Ovary (tissue), 10 donors: ENCODE measurements at places on chromosomes 13 and 19. TPM values are rescaled to one million over a fixed set of nuclear protein-coding genes. Genes with fewer than 3 reads are reported as not detected.
A peak's percentile ranks its signal among the peaks of the same experiment; 100 is the strongest.

ZNF382 gene
- total RNA-seq: 8.3 TPM

HNRNPA1L2 gene
- total RNA-seq: 2.3 TPM

POSTN gene
- 38.3 TPM for total RNA-seq

ZNF331 gene
- total RNA-seq: 365 TPM

ZNF667 gene
- total RNA-seq: 10.2 TPM

IL11 gene
- not detected for total RNA-seq

TEX26 gene
- not detected for total RNA-seq

GRCh38 chr13:25232937-25233515 is 54.3 kb downstream of the MTMR6 start:
- no peak for DNase-seq
- H3K27ac ChIP-seq: no peak overlapping the region
- no peaks in the 10 kb centered on the region for H3K27me3 ChIP-seq

DNA sequence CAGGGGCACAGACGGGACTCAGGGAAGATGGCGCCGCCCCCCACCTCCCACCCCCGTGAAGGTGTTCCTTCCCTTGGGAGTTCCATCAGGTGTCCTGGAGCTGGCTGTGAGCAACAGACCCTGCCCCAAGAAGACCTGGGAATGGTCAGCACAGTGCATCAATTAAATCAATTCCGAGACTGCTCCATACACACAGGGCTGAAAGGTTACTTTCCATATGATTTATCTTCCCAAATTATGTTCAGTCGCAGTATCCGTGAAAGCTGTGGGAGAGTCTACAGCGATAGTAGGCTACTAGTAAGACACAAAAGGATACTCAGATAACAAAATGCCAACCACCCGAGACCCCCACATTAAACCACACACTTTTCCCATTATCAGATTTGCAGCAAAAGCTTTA is 71.8 kb upstream of the PABPC3 start:
- no peaks in the 10 kb centered on the region for H3K36me3 ChIP-seq
- H3K4me1 ChIP-seq: no peaks in the 10 kb centered on the region
- H3K4me3 ChIP-seq: no peak overlapping the region
- DNase-seq: no peak
- H3K27ac ChIP-seq: no peak overlapping the region
- no peaks in the 10 kb centered on the region for H3K27me3 ChIP-seq

DNA sequence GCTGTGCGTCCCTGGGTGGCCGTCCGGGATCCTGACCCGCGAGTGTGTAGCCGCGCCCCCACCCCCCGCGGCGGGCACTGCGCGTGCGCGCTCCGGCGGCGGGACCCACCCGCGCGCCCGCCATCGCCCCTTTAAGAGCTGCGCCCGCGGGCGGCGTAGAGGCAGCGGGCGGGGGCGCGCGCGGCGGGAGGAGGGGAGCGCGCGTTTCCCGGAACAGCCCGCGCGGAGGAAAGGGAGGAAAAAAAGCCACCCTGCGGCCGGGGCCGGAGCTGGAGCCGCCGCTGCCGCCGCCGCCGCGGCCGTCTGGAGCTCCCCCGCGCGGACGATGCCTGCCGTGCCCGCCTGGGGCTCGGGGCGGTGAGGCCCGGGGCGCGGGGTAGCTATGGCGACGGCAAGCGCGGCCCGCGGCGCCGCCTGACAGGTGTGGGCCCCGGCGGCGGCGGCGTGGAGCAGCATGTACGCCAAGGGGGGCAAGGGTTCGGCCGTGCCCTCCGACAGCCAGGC is at the start of gene SSBP4:
TSS of gene SSBP4 (plus strand) at position 204 of the 504 bp plus-strand sequence. CDS start at position 455, 251 bp downstream.
- no peaks in the 10 kb centered on the region for H3K36me3 ChIP-seq
- H3K27me3 ChIP-seq: no peaks in the 10 kb centered on the region
- peak; percentile 79 for DNase-seq
- peaks cover 22% of the 10 kb centered on the region for H3K4me1 ChIP-seq
- H3K4me3 ChIP-seq: peak within 1 kb of the TSS; percentile 51

GRCh38 chr19:51777570-51778462 is 16.8 kb downstream of the FPR2 start:
- H3K4me3 ChIP-seq: no peak overlapping the region
- DNase-seq: peak; percentile 82
- H3K36me3 ChIP-seq: no peaks in the 10 kb centered on the region
- peaks cover 2% of the 10 kb centered on the region for H3K4me1 ChIP-seq
- no peak overlapping the region for H3K27ac ChIP-seq

DNA sequence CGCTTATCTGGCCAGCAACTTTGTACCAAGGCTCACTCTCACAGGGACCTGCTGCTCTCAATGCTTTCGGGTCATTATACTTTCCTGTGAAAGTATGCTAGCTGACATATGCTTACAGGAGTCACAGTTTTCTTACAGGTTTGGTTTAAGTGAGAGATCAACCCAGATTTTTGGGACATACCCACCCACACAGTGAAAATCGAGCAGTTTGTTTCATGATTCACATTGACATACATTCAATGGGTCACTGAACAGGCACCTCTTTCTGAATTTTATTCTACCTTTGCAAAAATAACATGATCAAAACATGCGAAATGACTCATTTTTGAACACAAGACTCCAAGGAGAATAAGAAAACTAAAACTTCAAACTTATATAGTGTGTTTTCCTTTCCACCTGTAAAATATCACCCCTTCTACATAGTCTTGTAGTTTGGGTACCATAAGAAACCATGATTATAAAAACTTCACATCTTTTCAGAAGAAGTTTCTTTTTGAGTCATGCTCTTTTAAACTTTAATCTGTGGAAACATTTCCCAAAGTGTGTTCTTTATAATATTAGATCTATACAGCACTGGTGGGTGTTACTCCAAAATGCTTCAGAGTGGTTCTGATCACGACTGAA is 44.3 kb upstream of the TEX29 start:
- no peak overlapping the region for H3K27ac ChIP-seq
- H3K4me3 ChIP-seq: no peak overlapping the region
- peaks cover 4% of the 10 kb centered on the region for H3K4me1 ChIP-seq
- no peak for DNase-seq
- H3K27me3 ChIP-seq: no peaks in the 10 kb centered on the region
- no peaks in the 10 kb centered on the region for H3K36me3 ChIP-seq

DNA sequence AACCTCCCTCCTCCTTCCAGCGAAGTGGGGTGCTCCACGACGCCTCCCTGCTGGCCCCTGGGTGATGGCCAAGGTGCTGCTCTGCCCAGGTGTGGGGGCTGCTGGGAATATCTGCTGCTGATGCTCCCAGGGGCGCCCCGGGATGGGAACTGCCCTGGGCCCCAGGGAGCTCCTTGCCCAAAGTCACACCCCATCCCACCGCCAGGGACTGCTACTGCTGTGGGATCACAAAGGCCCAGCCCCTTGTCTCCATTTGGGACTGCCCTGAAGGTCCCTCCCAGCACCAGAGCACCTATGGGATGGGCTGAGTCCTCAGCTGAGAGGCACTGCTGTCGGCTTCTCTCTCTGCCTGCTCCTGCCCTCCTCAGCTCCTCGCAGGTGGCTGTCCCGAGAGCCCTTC is 19.0 kb downstream of the CHST8 start:
- H3K27ac ChIP-seq: no peak overlapping the region
- H3K36me3 ChIP-seq: no peaks in the 10 kb centered on the region
- no peak for DNase-seq

DNA sequence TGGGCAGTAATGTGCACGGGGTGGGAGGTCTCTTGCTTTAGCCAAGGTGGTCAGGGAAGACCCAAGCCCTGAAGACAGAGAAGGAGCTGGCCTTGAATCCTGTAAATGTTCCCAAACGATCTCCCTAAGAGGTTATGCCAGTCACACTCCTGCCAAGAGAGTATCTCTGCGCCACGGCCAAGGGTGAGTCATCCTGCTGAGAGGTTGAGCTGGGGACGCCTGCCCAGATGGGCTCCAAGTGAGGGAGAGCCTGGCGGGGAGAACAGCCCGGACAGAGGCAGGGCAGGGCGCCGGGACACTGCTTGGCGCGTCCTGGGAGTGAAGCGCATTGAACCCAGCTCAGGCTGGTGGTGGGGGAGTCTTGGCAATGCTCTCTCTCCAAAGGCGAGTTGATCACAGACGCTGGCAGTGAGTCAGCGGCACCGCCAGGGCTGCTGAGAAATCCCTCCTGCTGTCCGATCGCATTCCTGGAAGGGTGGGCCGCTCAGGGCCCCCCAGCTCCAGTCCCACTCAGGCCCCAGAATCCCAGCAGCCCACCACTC is 16.4 kb downstream of the SULT2B1 start:
- H3K36me3 ChIP-seq: no peaks in the 10 kb centered on the region
- H3K4me1 ChIP-seq: no peaks in the 10 kb centered on the region
- H3K27ac ChIP-seq: no peak overlapping the region
- no peak overlapping the region for H3K4me3 ChIP-seq

DNA sequence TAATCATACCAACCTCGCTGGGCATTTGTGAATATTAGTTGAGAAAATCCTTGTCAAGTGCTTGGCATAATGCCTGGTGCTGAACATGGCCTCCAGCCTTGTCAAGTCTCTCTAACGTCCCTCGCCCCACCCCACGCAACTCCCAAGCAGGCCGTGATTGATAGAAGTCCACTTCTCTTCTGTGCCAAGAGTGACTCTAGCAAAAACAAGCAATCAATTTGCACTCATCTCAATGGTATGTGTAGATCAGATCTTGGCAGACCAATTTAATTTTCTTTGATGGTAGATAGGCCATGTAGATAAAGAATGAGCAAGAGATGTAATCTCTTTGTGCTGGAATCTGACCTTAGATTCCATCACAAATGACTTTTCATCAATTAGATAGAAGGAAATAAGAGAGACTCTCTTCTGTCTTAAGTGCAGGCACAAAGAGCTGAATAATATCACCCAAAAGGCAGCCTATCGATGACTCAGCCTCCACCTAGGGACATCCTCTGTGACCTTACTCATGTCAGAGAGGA is 31.0 kb upstream of the KATNAL1 start:
- no peaks in the 10 kb centered on the region for H3K27me3 ChIP-seq
- no peak for DNase-seq
- H3K4me3 ChIP-seq: no peak overlapping the region
- peaks cover 16% of the 10 kb centered on the region for H3K4me1 ChIP-seq

DNA sequence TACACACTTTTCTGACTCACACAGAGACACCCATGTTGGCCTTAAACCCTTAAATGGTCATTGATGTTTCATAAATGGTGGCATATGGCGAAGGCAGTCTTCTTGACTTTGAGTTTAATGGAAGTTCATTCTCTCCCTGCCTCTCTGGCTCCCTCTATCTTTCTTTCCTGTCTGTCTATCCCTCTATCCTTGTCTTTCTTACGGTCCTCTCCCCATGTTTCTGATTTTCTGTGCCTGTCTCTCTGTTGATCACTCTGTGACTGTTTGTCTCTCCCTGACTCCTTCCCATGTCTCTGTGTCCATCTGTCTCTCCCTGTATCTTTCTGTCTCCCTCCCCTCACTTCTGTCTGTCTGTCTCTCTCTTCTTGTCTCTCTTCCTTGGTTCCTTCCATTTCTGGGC is 43.2 kb upstream of the SHKBP1 start:
- no peak overlapping the region for H3K4me3 ChIP-seq
- no peak overlapping the region for H3K27ac ChIP-seq
- no peak for DNase-seq
- no peaks in the 10 kb centered on the region for H3K27me3 ChIP-seq
- H3K4me1 ChIP-seq: no peaks in the 10 kb centered on the region

GRCh38 chr13:99287551-99287950 is 19.6 kb downstream of the GPR183 start:
- DNase-seq: no peak
- H3K4me3 ChIP-seq: no peak overlapping the region
- H3K27ac ChIP-seq: no peak overlapping the region
- no peaks in the 10 kb centered on the region for H3K36me3 ChIP-seq

DNA sequence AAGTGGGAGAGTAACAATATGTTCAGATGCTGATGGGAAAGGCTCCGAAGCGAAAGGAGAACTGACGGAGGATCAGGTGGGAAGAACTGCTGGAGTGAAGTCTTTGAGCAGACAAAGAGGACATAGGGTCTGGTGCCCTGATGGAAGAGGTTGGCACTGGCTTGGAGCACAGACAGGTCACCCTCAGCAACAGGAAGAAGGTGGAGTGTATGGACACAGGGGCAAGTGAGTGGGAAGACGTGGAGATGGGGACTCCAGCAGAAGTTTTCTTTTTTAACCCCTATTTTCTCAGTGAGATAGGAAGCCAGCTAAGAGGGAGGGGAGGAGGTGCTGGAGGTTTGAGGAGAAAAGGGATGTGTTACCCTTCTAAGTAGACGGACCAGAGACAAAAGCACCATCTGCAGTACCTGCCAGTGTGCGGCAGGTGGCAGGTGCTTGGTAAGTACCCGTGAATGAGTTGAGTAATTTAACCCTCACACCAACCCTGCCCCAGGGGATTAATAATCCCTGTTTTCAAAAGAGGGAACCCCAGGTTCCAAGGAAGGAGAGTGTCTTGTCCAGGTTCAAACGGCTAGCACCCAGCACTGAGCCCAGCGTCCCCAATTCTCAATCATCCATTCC is 11.2 kb downstream of the HAS1 start:
- no peak overlapping the region for H3K4me3 ChIP-seq
- DNase-seq: no peak
- H3K4me1 ChIP-seq: peaks cover 2% of the 10 kb centered on the region
- no peak overlapping the region for H3K27ac ChIP-seq

DNA sequence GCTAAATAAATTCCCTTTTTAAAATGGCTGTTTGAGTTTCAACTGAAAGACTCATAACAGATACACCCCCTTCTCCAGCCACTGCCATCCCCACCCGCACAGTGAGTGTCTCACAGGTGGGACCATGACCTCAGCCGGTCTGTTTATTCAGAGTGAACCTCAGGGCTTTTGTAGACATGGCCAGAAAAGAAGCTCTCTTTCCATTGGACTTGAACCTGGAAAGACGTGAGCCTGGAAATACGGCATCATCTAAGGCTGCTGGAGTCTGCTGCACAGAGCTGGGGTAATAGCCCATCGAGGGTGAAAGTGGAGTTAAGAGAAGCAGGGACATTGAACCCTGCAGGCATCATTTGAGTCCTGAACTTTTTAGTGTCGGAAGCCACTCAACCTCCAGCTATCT is 15.2 kb upstream of the KPNA3 start:
- H3K27ac ChIP-seq: no peak overlapping the region
- H3K27me3 ChIP-seq: no peaks in the 10 kb centered on the region
- H3K36me3 ChIP-seq: no peaks in the 10 kb centered on the region
- no peak for DNase-seq

- no peak overlapping the region for H3K4me3 ChIP-seq
- H3K27ac ChIP-seq: no peak overlapping the region
- H3K27me3 ChIP-seq: no peaks in the 10 kb centered on the region
- no peaks in the 10 kb centered on the region for H3K4me1 ChIP-seq
- H3K36me3 ChIP-seq: no peaks in the 10 kb centered on the region
Measured at GRCh38 chr13:36513266-36513665, 81.0 kb downstream of the CCNA1 start.

DNA sequence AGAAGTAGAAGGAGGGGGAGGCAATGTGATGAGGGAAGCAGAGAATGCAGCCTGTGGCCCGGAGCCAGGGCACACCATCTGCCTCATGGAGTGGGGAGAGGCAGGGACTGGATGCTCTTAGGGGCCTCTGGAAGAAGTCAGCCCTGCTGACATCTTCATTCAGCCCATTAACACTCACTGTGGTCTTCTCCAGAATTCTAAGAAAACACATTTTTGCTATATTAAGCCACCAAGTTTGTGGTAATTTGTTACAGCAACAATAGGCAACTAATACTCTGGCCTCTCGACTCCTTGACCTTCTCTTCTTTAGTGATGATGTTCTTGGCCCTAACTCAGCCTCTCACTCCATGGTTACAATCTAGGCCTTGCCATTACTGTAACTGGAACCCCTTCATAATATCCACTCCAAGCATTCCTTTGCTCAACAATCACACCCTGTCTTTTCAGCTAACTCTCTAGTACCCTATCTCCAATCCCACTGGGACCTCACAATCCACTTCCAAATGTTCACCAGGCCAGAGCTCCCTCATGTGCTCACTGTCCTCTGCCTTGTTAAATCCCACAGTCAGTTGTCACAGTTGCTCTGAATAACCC is 98.5 kb downstream of the MIPEP start:
- peaks cover under 1% of the 10 kb centered on the region for H3K4me1 ChIP-seq
- H3K27ac ChIP-seq: no peak overlapping the region
- no peaks in the 10 kb centered on the region for H3K36me3 ChIP-seq
- no peak for DNase-seq
